Epithelial cell of proximal tubule (primary cell): ENCODE measurements at places on chromosomes 7 and 10. TPM values are rescaled to one million over a fixed set of nuclear protein-coding genes. Genes with fewer than 3 reads are reported as not detected.

GRCh38 chr10:11631890-11632587 is 20.6 kb upstream of the USP6NL start:
- no peak for DNase-seq

SFRP4 gene
- 0.06 TPM in 1 of 2 replicates, not detected in the other for total RNA-seq

SPDYE1 gene
- total RNA-seq: not detected in 2 replicates

CTAGE4 gene
- total RNA-seq: 2.8 and 3.8 TPM in 2 replicates

GRCh38 chr10:61684894-61685507 is 22.3 kb downstream of the CABCOCO1 start:
- no peak for DNase-seq

- DNase-seq: no peak
Measured at GRCh38 chr7:26007510-26007909, 144.5 kb upstream of the NFE2L3 start.

- DNase-seq: no peak
Measured at GRCh38 chr7:74092321-74092963, 8.8 kb downstream of the LIMK1 start.

DNA sequence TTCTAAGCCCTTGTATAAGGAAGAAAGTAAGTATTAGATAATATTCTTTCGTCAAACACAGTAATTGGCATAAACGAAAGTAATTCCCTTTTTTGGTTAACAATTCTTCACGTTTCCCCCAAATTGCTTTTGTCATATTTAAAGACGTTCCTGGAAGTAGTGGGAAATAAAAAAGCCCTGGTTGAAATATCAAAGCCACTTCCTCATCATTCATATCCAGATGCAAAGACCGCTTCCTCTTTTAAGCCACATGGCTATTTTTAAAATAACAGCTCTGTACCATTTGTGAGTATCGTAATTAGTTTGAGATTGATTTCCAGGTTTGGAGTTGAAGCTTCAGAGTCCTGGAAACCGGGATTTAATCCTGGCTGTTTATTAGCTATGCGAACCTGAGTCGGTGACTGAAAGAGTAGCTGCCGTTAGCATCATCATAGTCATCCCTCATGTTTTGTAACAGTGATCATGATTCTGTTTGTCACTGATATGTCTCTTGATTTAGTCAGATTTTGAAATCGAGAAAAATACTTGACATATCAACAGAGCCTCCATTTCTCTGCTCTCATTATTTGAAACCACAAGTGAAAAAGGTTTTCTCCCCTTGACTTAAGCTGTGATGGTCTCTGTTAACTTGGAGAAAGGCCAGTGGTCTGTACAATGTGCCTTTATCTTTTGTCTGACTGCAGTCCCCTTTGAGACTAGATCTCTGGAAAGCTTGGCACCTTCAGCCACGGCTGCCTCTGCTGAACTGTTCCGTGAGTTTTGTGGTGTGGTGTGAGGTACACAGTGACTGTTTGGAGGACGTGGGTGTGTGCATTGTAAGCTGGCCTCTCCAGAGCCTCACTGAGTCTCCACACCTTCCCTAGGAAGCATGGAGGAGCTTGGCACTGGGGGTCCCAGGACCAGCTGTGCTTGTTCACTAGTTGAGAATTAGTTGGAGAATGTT is 18.1 kb downstream of the OPTN start:
- DNase-seq: no peak

DNA sequence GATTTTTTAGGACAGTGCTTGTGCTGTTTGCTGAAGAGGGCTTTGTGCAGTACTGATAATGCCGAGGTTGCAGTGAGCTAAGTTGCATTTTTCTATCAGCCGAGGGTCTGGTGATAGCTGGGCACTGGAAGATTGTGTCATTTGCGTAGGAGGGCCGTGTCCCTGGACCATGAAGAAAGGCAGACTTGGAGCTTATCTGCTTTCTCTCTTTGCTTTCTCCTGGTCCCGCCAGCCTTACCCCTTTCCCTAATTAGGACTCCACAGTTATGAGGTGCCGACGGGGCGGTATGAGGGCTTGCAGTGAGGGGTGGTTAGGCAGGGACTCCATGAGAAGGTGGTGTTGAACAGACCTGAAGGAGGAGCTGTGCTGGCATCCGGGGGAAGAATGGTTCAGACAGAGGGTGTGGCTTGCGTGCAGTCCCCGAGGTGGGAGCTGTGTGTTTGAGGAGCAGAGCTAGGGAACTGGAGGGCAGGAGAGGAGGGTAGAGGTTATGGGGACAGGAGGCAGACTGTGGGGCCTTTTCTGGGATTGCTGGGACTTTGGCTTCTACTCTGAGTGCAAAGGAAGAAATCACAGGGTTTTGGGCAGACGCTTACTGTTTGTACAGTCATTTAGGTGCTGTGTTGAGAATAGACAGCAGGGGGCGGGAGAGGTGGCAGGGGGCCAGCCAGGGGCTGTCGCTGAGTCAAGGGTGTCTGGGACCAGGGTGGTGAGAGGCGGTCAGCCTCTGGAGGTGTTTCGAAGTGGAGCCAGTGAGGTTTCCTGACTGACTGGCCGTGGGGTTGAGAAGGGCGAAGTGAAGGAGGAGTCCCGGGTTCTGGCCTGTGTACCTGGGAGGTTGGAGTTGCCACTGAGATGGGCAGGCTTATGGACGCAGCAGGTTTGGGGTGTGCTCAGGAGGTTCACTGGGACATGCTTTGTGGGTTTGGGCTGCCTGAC is 43.4 kb downstream of the PRF1 start:
- no peak for DNase-seq

ACTL6B gene
- not detected in 2 replicates for total RNA-seq

GRCh38 chr10:99555825-99556523 is 23.2 kb downstream of the NKX2-3 start:
- no peak for DNase-seq

CALML5 gene
- 0.65 TPM in 1 of 2 replicates, not detected in the other for total RNA-seq

DNA sequence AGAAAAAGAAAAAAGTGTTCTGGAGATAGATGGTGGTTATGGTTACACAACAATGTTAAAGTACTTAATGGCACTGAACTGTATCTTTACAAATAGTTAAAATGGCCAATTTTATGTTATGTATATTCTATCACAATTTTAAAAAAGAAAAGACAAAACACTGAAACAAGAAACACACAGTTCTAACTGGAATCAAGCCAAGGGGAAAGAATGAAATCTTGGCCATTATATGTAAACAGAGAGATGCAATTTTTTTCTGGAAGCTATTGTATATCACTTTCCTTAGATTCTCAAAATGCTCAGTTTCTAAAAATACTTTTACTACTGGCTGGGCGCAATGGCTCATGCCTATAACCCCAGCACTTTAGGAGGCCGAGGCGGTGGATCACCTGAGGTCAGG is 4.1 kb downstream of the COA1 start:
- DNase-seq: no peak

ADCK2 gene
- total RNA-seq: 32.3 and 36.8 TPM in 2 replicates

- no peak for DNase-seq
Measured at GRCh38 chr7:123296965-123297364, 97.2 kb upstream of the SLC13A1 start.

SIRT1 gene
- total RNA-seq: 9.3 and 10.5 TPM in 2 replicates

C10orf62 gene
- 0.12 TPM in 1 of 2 replicates, not detected in the other for total RNA-seq

DNA sequence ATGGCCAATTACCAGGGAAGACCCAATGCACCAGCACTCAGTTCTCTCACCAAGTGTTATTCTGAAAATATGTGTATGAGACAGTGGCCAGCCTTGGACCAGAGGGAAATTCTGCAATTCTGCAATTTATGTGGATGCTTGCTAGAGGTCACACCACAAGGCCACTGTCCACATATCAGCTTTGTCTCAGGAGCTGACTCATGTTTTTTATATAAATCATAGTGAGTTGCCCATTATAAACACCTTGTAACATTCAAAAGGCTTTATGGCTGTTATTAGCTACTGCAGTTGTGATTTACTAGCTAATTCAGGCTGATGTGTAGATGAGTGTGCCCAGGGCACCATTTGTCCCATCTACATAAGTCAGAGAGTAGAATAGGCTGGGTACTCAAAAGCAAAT is 649.0 kb downstream of the LRMDA start:
- no peak for DNase-seq

- DNase-seq: peak; percentile 61
Measured at GRCh38 chr10:105797234-105797890, 1156.3 kb downstream of the SORCS3 start.

DNA sequence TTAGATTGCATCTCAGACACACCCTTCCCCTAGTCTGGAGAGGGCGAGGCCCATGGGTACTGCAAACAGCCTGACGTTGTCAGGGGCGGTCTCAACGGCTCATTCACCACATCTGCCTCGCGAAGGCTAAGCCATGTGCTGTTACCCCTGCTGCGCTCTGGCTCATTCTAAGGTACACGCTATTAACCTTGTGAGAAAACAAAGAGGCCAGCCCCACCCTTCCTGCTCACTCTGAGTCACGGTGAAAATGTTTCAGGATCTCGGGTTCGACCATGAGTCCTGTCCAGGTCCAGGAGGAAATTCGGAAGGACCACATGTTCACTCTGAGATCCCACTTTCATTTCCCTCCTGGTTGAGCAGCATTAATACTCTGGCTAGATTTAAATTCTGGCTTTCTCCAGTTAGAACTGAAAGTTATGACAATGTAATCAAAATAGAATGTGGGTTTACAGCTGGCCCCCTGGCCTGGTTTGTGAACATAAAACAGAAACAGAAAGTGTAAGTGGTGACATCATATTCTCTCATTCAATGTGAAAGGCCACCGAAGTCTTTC is 55.2 kb downstream of the EGFR start:
- peak; percentile 90 for DNase-seq

DNA sequence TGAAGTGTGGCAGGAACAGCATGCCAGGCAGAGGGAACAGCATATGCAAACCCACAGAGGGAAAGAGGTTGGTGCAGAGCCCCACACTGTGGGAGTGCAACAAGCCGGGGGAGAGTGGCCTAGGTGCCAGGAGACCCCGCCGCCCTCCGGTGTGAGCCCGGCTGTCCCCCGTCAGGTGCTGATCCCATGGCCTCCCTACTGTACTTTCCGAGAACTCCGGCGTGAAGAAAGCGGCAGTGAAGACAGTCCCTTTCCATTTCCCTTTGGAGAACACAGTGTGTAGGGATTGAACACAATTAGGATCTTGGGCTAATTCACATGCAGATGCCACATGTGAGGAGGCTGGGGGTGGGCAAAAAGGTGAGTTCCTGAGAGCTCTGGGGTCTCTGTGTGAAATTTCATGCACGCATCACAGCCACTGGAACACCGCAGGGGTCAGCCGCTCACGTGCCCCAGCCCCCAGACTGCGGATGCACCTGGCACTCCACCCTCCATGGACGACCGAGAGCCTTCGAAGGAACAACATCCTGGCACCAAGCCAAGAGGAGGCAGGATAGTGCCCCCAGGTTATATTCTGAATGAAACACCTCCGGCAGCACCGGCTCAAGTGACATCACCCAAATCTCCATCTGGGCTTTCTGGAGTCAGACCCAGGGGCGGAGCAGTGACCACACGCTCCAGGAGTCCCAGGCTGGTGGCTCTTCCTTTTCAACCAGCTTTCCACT is 82.1 kb upstream of the PPP2R2D start:
- DNase-seq: no peak

DNA sequence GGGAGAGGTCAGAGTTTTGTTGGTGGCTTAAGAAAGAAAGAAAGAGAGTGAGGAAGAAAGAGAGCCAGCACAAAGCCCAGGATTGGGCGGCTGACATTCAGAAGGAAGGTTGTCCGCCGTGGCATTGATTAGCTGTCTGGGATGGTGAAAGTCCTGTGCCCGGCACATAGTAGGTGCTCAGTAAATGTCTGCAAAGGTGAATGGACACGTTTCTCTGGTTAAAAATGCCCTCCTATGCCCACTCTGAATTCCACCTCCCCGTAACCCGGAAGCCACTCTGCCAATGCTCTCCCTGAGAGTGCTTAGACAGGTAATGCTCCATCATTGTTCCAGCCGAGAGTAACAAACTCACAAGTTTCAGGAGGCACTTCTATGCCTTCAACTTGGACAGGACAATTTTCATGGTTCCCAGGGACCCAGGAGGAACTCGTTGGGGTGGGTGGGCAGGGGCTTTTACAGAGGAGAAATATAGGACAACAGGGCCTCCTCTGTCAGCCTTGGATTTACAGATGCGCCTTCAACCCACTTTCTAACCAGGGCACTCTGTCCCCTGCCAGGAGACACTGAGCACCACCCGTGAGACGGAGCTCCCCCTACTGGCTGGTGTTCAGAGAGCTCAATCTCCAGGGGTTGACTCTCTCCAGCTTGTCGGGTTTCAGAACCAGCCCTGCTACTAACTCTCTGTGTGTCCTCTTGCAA is 411.5 kb upstream of the ZMIZ1 start:
- DNase-seq: no peak

- no peak for DNase-seq
Measured at GRCh38 chr10:51501396-51501795, 198.0 kb downstream of the CSTF2T start.

DNA sequence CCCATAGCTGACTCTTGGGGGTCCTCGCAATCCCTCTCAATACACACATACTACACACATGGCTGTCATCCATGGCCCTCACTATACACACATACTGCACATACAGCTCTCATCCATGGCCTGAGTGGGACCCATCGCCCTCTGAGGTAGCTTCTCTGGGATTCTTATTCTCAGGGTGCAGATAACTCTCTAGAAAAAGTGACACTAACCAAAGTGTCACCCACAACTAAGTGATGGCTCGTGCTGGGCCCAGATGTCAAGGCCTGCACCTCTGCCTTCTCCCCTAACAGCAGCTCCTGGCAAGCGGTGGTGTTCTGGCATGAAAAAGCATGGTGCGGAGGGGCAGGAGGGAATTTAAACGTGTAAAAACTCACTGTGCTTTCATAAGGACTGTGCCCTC is 62.7 kb upstream of the ZPBP start:
- no peak for DNase-seq

DNA sequence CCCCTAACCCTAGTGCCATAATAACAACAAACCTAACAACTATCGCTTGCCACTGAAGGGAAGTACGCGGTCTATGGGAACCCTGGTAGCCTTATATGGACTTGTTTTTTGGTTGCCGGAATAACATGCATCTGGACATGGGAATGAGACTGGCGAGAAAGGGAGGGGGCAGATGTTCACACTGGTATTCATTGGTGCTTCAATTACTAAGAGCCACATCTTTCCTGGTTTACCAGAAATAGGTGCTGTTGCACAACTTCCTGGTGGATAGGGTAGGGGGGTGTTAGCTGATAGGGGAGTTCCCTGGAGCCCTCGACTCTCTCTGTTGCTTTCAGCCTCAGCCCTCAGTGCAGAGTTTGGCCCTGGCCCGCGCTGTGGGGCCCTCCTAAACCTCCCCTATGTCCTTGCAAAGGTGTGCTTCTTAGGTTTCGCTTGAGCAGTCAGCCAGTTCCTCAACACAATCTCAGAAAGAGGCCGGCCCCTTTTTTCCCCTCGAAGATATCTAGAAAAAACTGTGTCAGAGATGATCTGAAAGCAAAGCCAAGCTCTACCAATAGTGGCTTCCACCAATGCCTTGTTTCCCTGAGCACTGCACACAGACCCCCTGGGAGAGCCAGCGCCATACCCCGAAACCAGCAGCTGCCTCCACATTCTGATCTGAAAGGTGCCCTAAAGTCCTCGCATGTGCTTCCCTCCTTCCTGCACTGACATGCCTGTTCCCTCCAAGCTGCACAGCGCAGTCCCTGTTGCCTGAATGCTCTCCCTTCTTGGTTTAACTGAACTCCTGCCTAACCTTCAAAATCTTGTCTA is 13.5 kb downstream of the TBXAS1 start:
- DNase-seq: peak; percentile 66

C10orf53 gene
- not detected in 2 replicates for total RNA-seq
